CD4-positive, alpha-beta T cell treated with Interleukin-4 for 1 hour (primary cell): ENCODE measurements at places on chromosomes 3 and 15.

GRCh38 chr15:57505056-57505715 is 86.5 kb upstream of the MYZAP start:
- no peak for DNase-seq

DNA sequence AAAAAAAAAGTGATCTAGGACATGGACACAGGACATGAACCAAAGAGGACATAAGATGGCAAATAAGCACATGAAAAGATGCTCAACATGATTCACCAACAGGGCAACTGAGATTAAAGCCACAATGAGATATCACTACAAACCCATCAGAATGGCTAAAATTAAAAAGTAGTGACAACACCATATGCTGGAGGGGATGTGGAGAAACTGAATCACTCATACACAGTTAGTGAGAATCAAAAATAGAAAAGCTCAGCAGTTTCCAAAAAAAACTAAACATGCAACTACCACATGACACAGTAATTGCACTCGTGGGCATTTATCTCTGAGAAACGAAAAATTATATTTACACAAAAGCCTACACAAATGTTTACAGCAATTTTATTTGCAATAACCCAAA is 27.9 kb upstream of the ACKR4 start:
- DNase-seq = no peak

- no peak for DNase-seq
These were observed at the start of gene TM4SF4 for GRCh38 chr3:149474250-149474817. Gene TM4SF4 (plus strand): TSS chr3:149474697. CDS start chr3:149474878, 181 bp downstream.

GRCh38 chr15:81394603-81395002 is 20.6 kb upstream of the TMC3 start:
- no peak for DNase-seq

DNA sequence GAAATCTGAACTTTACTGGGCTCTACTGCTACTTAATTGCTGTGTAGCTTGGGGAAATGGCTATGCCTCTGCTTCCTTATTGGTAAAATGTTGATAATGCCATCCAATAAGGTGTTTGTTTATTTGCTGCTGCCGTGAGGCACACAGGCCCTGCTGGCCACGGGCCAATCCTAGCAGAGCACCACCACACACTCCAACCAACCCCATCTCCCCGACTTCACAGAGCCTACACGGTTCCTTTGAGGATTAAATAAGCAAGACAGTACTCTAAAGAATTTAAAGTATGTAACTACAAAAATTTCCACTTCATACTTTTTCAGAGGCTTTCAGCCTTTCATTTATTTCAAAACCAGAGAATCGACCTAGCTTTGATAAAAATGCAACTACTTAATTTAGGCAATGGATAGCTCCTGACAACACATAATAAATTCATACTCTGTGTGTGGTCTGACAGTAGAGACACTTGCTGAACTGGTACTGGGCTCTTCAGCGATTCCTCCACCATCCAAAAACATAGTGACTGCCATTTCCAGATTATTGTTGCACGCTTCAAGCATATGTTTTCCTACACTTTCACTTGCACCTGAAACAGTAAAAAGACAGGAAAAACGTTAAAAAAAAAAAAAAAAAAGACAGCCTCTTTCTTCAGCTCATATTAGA is 25.3 kb downstream of the UBXN7 start:
- no peak for DNase-seq

DNA sequence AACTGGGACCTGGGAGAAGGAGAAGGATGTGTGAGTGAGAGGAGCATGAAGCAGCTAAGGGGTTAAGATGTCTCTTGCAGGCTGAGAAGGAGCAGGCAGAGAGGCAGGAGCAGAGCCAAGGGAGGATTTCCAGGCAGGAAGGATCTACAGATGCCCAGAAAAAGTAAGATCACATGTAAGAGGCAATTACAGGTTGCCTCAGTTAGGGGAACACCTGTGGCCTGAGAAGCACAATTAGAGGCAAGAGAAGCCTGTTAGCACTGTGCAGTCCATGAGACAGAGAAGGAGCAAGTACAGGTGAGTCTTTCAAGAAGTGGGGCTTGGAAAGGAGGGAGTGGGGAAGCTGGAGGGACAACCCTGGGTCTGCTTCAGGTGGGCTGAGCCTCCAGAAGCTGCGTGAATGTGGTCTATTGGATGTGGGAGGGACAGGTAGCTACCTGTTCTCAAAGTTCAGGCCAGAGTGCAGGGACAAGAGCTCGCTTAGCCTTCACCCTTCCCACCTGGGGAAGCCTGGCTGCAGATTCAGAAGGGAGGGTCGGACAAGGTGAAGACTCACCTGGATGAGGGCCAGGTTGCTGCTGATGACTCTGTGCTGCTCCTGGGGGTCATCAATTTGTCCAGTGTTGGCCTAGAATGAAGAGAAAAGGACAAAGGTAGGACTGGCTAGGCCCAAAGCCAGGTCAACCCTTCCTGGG is 50.7 kb downstream of the SLC41A3 start:
- DNase-seq = no peak

DNA sequence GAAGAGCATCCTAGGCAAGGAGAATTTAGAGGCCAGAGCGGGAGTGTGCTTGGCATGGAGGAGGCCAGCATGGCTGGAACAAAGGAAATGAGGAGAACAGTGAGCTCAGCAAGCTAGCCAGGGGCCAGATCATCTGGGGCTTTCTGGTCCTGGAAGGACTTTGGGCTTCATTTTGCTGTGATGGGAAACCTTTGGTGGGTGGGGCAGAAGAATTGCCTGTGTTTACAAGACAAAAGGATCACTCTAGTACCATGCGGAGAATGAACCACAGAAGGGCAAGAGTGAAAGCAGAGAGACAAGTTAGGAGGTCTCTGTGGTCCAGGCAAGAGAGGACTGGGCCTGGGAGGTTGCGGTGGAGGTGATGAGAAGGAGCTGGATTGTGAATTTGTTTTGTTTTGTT is 61.6 kb upstream of the FOXP1 start:
- DNase-seq = no peak

DNA sequence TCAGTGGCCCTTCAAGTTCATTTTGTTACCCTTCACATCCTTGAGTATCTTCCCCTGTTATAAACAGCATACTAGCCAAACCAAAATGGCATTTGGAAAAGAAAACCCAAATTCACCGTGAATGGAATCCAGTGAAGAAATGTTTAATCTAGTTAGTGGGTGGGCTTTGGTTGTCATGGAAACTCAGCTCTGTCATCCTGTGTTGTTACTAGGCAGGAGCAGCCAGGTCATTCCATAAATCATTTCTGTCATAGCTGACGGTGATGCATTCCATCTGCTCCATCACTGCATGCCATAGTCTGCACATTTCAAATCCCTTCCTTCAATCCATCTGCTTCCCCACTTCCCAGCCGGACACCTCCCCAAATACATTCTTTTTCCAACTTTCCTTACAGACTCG is 140.4 kb upstream of the CGNL1 start:
- DNase-seq = no peak

- DNase-seq = no peak
These were observed 876 bp downstream of the PLSCR1 start for GRCh38 chr3:146543461-146544001.

GRCh38 chr3:111076732-111077131 is 5.1 kb downstream of the NECTIN3 start:
- DNase-seq = no peak

GRCh38 chr3:18744472-18744871 is 319.3 kb upstream of the SATB1 start:
- no peak for DNase-seq

GRCh38 chr3:177181418-177181817 is 15.9 kb downstream of the TBL1XR1 start:
- DNase-seq = no peak

DNA sequence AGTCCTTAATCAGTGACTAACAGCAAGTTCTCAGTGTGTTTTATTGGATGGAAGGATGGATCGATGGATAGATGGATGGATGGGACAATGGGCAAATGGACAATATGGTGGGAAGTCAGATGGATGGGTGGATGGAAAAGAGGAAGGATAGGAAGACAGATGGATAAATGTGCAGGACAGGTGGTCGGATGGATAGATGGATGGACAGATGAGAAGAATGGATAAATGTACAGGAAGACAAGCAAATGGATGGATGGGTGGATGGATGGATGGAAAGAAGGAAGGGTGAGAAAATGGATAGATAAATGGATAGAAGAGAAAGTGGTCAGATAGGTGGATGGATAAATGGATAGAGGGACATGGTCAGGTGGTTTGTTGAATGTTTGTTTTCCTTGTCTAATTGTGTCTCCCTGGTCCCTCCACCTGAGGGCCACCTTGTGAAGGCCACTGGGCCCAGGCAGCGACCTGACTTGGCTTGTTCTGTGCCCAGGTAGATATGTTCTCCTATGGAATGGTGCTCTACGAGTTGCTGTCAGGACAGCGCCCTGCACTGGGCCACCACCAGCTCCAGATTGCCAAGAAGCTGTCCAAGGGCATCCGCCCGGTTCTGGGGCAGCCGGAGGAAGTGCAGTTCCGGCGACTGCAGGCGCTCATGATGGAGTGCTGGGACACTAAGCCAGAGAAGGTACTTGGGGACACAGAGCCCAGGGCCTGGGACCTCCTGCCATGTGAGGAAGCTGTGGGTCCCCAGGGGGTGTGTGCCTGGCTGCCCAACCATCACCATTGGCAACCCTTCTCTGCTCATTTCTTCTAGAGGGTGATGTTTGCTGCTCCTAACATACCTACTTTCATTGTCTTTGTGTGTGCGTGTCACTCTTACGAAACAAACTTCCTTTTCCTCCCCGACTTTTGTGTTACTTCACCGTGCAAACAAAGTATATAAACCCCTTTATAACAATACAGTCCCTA is 137.5 kb downstream of the LRRK1 start:
- DNase-seq = no peak

DNA sequence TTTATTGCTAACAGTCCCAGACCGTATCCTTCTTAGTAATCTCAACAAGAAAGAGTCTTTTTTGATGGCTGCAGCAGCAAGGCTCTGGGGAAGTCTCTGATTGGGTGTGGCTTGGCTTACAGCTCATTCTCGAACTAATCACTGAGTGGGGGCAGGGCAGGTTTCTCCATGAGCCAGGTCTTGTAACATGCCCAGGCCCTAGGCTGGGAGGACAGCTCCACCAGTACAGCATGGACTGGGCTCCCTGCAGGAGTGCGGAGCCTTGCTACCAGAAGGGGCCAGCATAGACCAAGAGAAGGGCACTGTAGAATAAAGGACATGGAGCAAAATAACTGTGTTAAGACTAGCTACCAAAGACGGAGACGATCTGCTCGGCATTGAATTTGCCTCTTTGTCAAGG is 7.2 kb downstream of the CD276 start:
- no peak for DNase-seq

GRCh38 chr15:82805994-82806406 is at the start of gene FSD2:
Gene FSD2 (minus strand): TSS chr15:82806069. CDS start chr15:82787390, 18,679 bp downstream.
- DNase-seq = peak; percentile 37

DNA sequence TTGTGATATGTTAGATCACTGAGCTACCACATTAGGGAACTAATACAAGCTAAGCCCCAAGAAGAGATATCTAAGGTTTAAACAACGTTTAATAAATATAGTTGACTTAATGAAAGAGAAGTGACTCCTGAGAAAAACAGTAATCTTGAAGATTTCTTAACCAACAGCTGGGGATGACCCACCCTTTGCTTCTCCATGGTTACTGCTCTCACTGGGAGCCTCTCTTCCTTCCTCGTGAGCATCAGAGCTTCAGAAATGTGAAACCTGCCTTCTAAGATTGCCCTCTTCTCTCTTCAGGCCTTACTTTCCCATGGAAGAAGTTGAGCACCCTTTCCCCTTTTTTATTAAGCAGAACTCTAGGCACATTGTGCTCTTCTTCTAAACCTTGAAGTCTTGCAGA is 132.2 kb upstream of the NR2E3 start:
- no peak for DNase-seq

DNA sequence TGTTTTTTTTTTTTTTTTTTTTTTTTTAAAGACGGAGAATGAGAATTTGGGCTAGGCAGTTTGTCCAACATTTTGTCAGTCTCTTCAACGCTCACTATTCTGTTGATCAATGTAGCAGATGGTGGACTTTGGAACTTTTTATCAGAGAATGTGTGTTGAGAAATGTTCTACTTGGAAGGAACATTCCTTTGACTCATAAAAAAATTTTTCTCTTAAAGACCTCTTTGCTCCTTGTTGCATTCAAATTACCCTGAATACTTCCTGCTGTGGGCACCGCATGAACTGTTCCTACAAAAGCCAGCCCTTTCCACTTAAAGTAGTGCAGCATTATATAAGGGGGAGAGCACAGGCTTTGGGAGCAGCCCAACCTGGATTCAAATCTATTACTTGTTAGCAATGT is 182.9 kb downstream of the AKAP13 start:
- DNase-seq = no peak

GRCh38 chr15:66761726-66762595 is 59.9 kb downstream of the SMAD6 start:
- no peak for DNase-seq

- DNase-seq = no peak
These were observed 127.7 kb upstream of the IQSEC1 start for GRCh38 chr3:13200946-13201345.

- DNase-seq = no peak
These were observed 28.5 kb downstream of the PTPRG start for GRCh38 chr3:61589856-61590255.

- no peak for DNase-seq
These were observed 437.4 kb downstream of the NR2F2 start for GRCh38 chr15:96767703-96768434.

- DNase-seq = no peak
These were observed 4.3 kb downstream of the SIDT1 start for GRCh38 chr3:113536627-113537101.

DNA sequence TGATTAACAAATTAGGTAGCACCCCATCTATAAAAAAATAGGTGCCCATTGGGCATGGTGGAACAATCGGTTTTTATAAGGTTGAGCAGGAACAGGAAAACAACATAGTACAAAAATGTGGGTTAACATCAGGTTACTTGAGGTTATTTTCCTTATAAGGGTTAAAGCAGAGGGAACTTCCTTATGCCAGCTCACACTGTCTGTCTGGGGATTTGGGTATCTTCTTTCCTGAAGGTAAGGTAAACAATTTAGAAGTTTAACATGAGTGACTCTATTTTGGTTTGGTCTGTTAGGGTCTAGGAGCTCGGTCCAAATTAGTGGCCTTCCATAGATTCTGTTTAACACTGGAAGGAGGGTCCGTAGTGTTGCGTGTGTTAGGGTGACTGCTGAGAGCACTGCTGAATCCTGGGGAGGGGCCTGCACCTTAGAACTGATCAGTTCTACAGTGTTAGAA is 14.7 kb downstream of the CHD2 start:
- DNase-seq = no peak

DNA sequence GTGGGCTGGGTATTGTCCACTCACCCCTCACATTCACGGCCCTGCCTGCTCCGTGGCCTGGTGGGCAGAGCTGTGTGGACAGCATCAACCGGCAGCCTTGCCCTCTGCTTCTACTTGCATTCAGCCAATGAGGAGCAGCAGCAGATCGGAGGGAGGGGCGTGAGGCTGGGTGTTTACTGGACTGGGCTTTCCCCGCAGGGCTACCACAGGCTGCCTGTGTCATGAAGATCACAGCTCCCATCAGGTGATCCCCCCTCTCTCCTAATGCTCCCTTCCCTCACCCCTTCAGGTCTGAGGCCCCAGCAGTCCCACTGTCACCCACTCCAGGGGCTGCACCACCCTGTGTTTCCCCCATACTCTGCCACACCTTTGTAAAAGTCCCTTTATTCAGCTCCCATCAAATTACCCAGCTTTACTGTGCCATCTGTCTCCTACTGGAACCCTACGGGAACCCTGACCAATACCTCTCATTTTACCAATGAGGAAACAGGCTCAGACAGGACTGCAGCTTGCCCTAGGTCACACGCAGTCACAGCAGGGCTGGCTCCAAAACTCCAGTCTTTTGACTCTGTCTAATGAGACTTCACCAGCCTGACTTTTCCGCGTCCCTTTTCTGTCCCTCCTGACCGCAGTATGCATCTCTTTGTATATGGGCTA is 81.1 kb downstream of the MEGF11 start:
- DNase-seq = no peak
